ENCODE measurements at places on chromosomes 5 and 9. TPM values are rescaled to one million over a fixed set of nuclear protein-coding genes. Genes with fewer than 3 reads are reported as not detected.

DNA sequence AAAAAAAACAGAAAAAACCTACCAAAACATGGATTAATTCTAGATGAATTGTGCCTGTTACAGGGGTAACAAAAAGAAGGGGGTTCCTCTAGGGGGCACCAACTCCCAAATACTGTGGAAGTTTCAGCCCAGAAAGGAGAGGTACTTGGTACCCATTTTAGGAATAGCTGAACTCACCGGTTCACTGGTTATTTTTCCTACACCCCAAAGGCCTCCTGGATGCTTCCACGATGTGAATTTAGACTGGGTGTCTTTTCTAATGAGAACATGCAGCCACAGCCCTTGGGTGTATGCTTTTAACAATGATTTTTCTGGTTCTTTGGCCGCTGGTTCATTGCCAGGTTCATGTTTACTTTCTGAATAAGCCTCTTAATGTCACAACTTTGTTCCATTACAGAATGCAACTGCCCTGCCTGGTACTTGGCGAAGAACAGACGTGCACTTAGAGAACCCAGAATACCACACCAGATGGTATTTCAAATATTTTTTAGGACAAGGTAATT, 46.7 kb downstream of the GARNL3 start:
- peak; percentile 59 for DNase-seq

Gene SPINK4
- not detected for total RNA-seq

GRCh38 chr5:96901384-96901783, 25.1 kb downstream of the ERAP2 start:
- DNase-seq: no peak

GRCh38 chr5:3996707-3997336, 401.2 kb downstream of the IRX1 start:
- no peak for DNase-seq

- peak; percentile 1 for DNase-seq
These were observed 232.1 kb upstream of the PCSK5 start for GRCh38 chr9:75658301-75658905.

GRCh38 chr5:175658299-175659145, 651 bp downstream of the HRH2 start:
- no peak for DNase-seq

- DNase-seq: no peak
These were observed 6.5 kb downstream of the RORB start for GRCh38 chr9:74503666-74504065.

DNA sequence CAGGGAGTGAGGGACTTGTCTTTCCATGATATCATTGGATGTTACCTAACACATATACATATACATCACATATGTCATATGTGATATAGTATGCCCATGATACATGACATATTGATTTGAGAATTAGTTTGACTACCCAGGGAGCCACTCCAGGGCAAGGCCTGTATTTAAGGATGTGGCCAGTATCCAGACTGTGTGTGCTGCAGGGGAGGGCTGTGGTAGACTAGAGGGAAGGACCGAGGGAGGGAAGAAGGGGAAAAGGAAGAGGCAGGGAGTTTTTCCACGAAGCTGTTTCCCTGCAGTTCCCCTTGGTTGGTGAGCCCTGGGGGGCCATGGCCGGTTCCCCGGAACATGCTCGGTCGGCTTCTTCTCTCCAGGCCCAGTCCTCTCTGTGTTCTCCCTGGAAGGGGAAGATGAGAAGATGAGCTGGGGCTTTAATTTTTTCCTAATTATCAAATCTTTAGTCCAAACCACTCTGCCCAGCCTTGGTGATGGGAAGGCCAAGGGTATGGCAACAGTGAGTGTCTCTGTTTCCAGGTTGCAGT, 48.7 kb downstream of the NSUN2 start:
- DNase-seq: no peak

Gene SIGMAR1
- 73.2 TPM for total RNA-seq

GRCh38 chr5:68356216-68356615, 140.7 kb downstream of the PIK3R1 start:
- no peak for DNase-seq

DNA sequence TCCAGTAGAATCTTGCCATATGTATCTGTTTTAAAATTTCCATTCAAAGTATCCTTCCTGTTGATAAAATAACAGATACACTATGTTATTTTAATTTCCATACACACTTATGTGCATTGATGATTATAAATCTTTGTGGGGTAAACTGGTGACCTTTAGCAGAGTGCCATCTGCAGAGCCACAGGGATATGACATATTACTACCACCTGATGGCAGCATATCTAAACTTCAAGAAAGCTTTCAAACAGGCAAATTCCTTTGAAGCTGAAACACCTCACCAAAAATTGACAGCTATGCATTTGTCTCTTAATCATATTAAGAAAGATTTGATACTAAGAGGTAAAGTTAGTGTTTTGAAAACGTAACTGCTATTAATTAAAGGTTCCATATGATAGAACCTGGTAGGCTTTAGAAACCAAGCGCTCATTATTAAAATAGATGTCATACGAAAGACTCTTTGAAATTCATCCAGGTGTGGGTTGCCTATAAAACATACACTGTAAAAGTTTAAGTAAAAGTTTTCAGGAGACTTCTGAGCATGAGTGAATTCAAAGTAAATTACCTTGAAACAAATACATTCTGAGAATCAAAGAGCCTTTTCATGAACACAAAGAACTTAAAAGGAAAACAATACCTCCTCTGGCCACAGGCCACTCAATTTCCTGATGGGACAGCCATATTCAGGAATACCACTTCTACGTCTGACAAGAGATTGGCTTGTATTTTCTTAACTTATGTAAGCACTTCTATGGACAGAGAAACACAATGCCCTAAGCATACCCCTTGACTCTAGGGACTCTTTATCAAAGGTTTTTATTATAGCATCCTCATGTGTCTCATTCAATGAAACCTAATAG, 93.3 kb downstream of the KIAA0825 start:
- DNase-seq: peak; percentile 34

Gene GNA14
- total RNA-seq: 1.0 TPM

Gene IFNE
- 0.57 TPM for total RNA-seq

DNA sequence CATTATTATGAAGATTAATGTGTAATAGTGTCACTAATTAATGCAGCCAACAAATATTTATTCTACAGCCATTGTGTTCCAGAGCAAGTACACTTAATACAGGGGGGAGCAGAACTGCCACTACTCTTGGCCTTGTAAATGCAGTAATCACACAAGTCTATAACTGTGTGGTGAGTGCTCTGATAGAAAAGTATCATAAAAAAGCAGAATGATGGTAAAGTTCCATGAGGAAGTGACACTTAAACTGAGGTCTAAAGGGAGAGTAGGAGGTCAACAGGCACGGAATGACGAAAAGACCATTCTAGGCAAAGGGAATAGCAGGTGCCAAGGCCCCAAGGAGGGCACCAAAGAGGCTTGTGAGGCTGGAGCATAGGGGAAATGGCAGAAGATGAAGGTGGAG, 142.9 kb downstream of the OSTF1 start:
- no peak for DNase-seq

Gene ZCCHC9
- 22.5 TPM for total RNA-seq

- peak; percentile 31 for DNase-seq
These were observed 12.1 kb downstream of the BSPRY start for GRCh38 chr9:113361304-113362018.

Gene ADAMTS16
- total RNA-seq: 11.4 TPM

Gene DAP
- total RNA-seq: 239 TPM

Gene TAF1L
- total RNA-seq: 0.02 TPM

- no peak for DNase-seq
These were observed 286.8 kb downstream of the SPATA31D1 start for GRCh38 chr9:82275258-82275927.

- no peak for DNase-seq
These were observed 36.8 kb downstream of the NDUFS6 start for GRCh38 chr5:1838013-1838412.

Gene IRX2
- total RNA-seq: 7.0 TPM

Gene TEK
- 2.3 TPM for total RNA-seq

Gene ERBIN
- total RNA-seq: 80.8 TPM

Gene C5orf58
- total RNA-seq: not detected

DNA sequence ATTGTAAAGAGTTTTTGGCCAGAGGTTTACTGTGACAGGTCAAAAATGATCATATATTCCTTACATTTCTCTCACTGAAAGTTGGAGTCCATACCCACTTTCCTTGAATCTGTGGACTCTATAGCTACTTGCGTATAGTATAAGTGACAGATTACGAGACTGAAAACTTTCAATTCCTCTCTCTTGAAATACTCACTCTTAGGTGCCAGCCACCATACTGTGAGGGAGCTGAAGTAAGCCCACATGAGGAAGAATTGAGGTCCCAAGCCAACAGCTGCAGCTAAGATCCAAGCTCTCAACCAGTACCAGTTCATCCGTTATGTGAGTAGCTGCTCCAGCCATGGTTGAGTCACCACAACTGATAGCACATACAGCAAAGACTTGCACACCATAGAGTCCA, 128.1 kb upstream of the FAM174A start:
- no peak for DNase-seq

Gene SLCO6A1
- not detected for total RNA-seq

Gene DBN1
- 371 TPM for total RNA-seq

Gene SHB
- total RNA-seq: 54.5 TPM

Data from astrocyte (in vitro differentiated cells and primary cell).